ENCODE measurements at places on chromosomes 5 and 9. TPM values are rescaled to one million over a fixed set of nuclear protein-coding genes. Genes with fewer than 3 reads are reported as not detected.

The FBP2 gene
- polyA plus RNA-seq: 15.9 TPM

The FOXD4L4 gene
- polyA plus RNA-seq: not detected

The SHOC1 gene
- polyA plus RNA-seq: 0.15 TPM

The UGCG gene
- polyA plus RNA-seq: 36.9 TPM

The PAPPA gene
- polyA plus RNA-seq: 0.86 TPM

The SLC36A3 gene
- not detected for polyA plus RNA-seq

The NIPAL4 gene
- 0.05 TPM for polyA plus RNA-seq

Data from muscle of arm (tissue), 14 donors.